ENCODE measurements at places on chromosomes 1 and 21.
A peak's percentile ranks its signal among the peaks of the same experiment; 100 is the strongest.

GRCh38 chr1:59384443-59384842 is 87.5 kb downstream of the FGGY start:
- DNase-seq = no peak

- no peak for DNase-seq
These were observed 458.5 kb upstream of the DEPDC1 start for GRCh38 chr1:68955424-68955823.

GRCh38 chr1:79373481-79374125 is 367.1 kb upstream of the ADGRL4 start:
- DNase-seq = no peak

GRCh38 chr1:180264595-180264994 is 34.5 kb downstream of the LHX4 start:
- DNase-seq = no peak

DNA sequence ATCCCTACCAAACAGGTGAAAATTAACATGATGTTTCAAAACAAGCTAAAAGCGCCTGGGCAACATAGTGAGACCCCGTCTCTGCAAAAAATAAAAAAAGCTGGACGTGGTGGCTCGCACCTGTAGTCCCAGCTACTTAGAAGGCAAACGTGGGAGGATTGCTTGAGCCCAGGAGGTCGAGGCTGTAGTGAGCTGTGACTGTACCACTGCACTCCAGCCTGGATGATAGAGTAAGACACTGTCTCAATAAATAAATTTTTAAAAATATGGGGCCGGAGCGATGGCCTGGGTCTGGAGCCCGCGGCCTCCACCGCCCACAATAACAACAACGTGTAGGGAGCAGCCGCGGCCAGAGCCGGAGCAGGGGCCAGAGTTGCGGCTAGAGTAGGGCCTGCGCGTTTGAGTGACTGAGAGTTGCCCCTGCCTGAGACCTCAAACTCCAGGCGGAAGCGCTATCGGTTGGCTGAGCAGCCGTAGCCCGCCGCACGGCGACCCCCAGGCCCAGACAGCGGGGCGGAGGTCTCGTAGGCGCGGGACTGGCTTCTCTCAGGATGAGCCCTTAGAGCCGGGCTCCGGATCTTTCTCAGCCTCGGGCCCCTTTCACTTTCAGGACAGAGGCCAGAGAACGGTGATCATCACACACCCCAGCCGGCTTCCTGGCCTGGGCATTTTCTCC is 41.4 kb downstream of the ZMYM1 start:
- DNase-seq = peak; percentile 72

GRCh38 chr1:168467452-168467851 is 76.3 kb downstream of the XCL2 start:
- DNase-seq = no peak

DNA sequence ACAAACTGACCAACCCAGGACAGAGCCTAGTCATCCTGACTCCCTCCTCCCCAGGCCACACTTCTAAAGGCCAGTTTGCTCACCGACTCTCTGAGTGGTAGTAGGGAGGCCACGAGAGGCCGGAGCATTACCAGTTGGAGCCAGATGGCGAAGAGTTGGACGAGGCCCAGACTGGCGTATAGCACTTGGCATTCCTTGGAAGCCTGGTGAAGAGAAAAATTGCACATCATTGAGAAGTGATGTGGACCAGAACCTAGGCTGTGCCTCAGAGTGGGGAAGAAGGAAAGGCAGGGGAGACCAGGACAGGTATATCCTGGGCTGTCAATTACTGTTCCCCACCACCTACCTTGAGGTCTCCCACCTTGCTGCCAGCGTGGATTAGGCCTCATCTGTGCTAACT is 12.2 kb downstream of the PABPC4 start:
- DNase-seq = no peak

- peak; percentile 28 for DNase-seq
These were observed 119.2 kb downstream of the SYF2 start for GRCh38 chr1:25113086-25113485.

DNA sequence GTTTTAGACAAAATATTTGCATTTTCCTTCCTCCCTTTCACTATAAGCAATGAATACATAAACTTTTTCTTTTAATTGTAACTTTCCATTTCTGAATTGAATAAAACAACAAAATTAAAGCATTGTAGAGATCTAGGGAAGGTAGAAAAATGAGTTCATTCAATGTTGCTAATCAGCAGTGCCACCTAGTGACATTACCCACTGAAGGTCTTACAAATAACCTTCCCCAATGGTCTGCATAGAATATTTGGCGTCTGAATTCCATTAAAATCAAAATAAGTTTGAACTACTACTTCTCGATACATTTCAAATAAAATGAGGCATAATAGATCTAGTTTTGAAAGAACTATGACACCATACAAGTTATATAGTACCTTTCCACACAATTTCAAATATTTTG is 19.6 kb downstream of the FH start:
- peak; percentile 12 for DNase-seq

DNA sequence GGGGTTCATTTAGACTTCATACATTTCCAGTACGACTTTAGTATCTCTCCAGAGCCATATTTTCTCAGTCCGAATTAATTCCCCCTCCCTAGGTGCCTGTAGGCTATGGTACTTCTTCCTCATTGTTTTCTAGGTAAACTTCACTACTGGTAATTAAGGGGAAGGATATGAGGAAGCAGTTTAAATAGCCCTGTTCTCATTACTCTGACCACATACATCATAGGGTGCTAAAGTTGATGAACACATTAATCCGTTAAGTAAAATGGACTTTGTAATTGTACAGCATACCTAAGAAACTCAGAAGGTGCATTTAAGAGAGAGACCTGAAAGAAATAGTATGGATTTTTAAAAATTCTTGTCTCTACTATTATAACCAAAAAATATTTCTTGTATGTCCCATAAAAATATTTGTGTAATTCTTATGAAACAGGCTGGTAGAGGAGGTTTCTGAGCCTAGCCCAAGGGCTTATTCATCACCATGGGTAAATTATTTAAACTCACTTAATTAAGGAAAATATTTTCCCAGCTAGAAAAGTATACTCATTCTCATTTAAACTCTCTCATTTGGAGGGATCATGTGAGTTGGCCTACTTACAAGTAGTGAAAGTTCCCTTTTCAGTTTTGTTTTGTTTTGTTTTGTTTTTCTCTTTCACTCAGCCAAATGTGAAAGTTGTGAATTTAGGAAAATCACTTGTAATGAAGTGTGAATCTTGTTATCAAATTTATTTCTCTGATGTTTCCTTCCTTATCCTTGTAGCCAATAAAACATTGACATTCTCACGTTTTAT is 2.0 kb downstream of the PRMT6 start:
- DNase-seq = no peak

- no peak for DNase-seq
These were observed 1719.5 kb downstream of the MRPL39 start for GRCh38 chr21:23887725-23888306.

DNA sequence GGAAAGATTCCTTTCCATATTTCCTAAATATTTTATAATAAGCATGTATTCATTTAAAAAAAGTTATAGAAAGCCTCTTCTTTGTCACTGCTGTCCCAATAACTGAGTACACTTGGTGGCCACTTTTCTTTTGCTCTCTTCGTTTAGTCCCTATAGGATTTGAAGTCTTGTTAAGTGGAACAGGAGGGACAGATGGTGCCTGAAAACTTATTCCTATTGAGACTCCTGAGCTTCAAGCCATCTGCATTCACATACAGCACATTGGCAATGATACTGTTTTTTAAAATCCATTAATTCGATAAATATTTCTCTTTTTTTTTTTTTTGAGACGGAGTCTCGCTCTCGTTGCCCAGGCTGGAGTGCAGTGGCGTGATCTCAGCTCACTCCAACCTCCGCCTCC is 2.0 kb upstream of the ZBTB40 start:
- DNase-seq = no peak

- DNase-seq = no peak
These were observed 122.0 kb downstream of the PTBP2 start for GRCh38 chr1:96843601-96844000.

DNA sequence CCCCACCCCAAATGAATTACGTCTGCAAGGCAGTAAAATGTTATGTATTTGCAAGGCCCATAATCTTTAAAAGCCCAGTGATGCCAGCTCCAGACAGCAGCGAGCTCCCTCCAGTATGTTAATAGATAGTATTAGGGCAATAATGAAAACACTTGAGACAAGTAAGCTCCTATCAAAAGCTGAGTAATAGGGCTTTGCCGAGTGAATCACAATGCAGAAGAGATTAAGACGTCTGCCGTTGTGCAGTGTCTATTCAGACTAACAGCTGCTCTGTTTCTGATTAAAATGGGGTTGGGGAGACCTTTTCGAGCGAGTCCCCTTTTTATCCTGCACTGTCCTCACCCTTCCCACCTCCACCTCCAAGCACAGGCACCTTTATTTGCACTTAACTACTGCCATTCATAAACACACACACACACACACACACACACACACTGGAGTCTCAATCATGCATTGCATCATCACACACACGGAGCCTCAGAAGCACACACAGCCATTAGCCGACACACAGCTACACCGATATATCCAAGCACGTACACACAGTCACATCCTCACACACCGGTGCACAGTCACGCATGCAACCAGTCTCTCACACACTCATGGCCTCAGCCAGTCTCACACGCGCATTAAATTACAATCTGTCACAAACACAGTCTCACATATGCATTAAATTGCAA is 46.0 kb upstream of the FOXO6 start:
- DNase-seq = no peak

DNA sequence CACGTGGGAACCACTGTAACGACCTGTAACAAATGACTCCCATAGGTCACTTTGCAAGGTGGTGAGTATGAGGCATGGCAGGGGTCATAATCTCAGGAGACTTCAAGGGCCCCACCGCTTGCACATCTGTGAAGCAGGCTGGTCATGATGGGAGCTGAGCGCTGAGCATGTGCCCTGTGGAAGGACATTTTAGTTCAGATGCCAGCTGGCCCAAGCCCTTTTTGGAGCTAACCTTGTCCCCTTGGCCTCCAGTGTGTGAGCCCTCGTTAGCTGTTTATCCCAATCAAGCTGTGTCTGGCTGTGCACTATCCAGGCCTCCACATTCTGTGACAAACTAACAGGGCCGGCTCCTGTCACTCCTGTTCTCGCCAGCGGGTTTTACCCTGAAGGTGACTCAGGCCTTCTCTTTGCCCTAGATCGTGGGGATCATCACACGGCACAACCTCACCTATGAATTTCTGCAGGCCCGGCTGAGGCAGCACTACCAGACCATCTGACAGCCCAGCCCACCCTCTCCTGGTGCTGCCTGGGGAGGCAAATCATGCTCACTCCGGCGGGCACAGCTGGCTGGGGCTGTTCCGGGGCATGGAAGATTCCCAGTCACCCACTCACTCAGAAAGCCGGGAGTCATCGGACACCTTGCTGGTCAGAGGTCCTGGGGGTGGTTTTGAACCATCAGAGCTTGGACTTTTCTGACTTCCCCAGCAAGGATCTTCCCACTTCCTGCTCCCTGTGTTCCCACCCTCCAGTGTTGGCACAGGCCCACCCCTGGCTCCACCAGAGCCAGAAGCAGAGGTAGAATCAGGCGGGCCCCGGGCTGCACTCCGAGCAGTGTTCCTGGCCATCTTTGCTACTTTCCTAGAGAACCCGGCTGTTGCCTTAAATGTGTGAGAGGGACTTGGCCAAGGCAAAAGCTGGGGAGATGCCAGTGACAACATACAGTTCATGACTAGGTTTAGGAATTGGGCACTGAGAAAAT is 7.6 kb downstream of the NPPA start:
- no peak for DNase-seq

GRCh38 chr1:11685210-11685752 is 4.3 kb upstream of the MAD2L2 start:
- DNase-seq = no peak

GRCh38 chr1:167438171-167439138 is 79.9 kb downstream of the CD247 start:
- DNase-seq = no peak

GRCh38 chr21:15211491-15212133 is 146.8 kb upstream of the NRIP1 start:
- no peak for DNase-seq

DNA sequence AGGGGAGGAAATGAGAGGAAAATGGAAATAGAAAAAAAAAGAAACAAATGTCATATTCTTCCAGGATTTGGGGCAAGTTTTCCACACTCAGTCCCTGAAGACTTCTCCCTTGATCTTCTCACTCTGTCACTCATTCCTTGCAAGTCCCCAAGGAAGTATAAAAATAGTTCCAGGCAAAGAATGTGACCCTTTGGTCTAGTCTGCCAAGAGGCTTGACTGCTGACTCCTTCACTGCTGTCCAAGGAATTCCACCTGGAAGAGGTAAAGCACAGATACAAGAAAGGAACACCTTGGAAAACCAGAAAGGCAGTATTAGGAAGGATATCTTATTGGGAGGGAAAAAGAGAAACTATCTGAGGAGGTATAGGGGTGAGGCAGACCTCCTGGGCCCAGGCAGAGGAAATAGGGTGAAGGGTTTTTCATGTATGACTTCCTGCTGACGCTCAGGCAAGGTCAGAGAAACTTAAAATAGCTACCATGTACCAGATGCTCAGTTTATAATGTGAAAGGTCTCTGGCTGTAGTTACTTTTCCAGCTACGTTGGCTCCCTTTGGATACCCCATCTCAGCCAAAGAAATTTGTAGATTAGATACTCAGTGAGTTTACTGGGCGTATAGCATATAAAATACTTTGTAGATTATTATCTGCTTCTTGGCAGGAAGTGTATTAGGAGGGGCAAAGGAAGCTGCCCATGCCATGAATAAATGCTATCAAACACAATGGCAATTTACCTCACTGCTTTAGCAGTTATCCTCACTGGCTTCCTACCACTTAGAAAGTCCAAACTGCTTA is 2.0 kb upstream of the GJA5 start:
- DNase-seq = no peak

Measured in left lung (tissue), 14 donors.